ENCODE measurements at places on chromosomes 5 and 9. TPM values are rescaled to one million over a fixed set of nuclear protein-coding genes. Genes with fewer than 3 reads are reported as not detected.

The RC3H2 gene
- total RNA-seq: 85.1 TPM

The LYSMD3 gene
- total RNA-seq: 42.3 TPM

The OR1J4 gene
- total RNA-seq: not detected

The SMIM15 gene
- total RNA-seq: 48.7 TPM

The EPB41L4B gene
- total RNA-seq: 1.7 TPM

The ASTN2 gene
- 2.9 TPM for total RNA-seq

The CCNJL gene
- 4.0 TPM for total RNA-seq

The ZNF354B gene
- 13.4 TPM for total RNA-seq

The CNTNAP3B gene
- 149 TPM for total RNA-seq

The KDM4C gene
- total RNA-seq: 25.4 TPM

The PAXX gene
- 17.4 TPM for total RNA-seq

The PLEKHG4B gene
- total RNA-seq: under 0.01 TPM

The RNF224 gene
- not detected for total RNA-seq

The CSF2 gene
- total RNA-seq: not detected

The OR13C9 gene
- total RNA-seq: not detected

The CKMT2 gene
- not detected for total RNA-seq

The PALM2AKAP2 gene
- total RNA-seq: 0.22 TPM

The HAVCR2 gene
- 0.07 TPM for total RNA-seq
